Fibroblast of villous mesenchyme (primary cell): ENCODE measurements at places on chromosomes 3 and 15. TPM values are rescaled to one million over a fixed set of nuclear protein-coding genes. Genes with fewer than 3 reads are reported as not detected.

Gene NUSAP1
- total RNA-seq, result 28.3 and 59.2 TPM in 2 replicates

Gene STAB1
- total RNA-seq, result under 0.01 and 0.43 TPM in 2 replicates

Gene RUBCN
- total RNA-seq, result 26.4 and 28.1 TPM in 2 replicates

Gene DNAH12
- under 0.01 TPM in 2 replicates for total RNA-seq

Gene GOLGA8Q
- 0.43 and 0.97 TPM in 2 replicates for total RNA-seq

Gene PFKFB4
- 18.1 and 22.5 TPM in 2 replicates for total RNA-seq

Gene PLA2G4E
- not detected in 2 replicates for total RNA-seq

Gene ITGA11
- 87.7 and 159 TPM in 2 replicates for total RNA-seq

Gene SCN11A
- total RNA-seq, result under 0.01 TPM in 2 replicates

Gene MAP1A
- 60.9 and 65.7 TPM in 2 replicates for total RNA-seq

Gene TERC
- total RNA-seq, result 168 and 175 TPM in 2 replicates

Gene CHST2
- total RNA-seq, result 22.5 and 40.2 TPM in 2 replicates

Gene PRICKLE2
- total RNA-seq, result 36.3 and 42.2 TPM in 2 replicates

Gene PP2D1
- not detected in 2 replicates for total RNA-seq

Gene C3orf85
- not detected in 2 replicates for total RNA-seq
